ENCODE measurements at places on chromosomes 11 and 22.
A peak's percentile ranks its signal among the peaks of the same experiment; 100 is the strongest.

DNA sequence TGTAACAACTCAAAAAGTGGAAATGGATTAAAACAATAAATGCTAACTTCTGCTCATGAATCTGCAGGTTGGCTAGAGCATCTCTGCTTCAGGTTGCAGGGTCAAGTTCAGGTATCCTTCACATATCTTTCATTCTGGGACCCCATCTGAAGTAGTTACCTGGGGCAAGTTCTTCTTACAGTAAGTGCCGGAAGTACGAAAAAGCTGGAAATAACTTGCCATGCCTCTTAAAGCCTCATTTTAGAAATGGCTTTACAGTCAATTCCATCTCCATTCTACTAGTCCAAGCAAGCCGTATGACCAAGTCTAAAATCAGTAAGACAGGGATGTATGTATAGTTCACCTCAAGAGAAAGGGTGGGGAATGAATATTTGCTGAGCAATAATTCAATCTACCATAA lies 93.7 kb downstream of the FCHSD2 start:
- DNase-seq = no peak

DNA sequence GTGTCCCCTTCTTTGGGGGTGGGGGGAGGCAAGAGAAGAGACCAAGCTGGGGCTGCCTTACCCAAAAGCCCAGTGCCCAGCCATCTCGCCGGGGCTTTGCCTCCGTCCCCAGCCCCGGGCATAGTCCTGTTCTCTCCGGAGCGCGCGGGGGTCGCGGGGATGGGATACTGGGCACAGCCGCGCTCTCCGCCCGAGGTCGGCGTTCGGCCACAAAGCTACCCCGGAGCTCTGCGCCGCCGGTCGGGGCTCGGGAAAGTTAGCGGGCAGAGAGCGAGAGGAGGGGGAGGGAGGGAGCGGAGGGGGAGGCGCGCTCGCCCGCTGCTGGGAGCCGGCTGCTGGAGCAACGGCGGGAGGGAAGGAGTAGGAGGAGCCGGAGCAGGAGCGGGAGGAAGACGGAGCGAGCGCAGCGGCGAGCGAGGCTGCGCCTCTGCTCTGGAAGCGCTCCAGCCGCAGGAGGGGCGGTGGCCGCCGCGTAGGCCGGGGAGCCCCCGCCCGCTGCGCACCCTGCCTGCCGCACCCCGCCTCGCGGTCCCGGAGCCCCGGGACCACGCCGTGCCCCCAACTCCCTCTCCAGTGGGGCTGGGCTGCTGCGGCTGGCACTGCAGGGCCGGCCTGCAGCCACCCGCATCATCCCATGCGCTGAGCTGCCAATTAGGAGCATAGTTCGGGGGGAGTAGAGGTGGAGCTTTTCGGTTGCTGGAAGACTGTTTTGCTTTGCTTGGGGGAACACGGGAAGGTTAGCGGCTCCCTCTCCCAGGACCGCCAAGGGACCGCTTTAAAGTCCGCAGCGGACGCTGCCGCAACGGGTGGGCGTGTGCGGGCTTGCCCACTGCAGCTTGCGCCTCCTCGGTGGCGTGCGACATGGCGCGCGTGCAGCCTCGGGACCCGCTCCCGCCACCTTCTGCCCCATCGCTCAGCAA lies at the start of gene SCN4B:
Gene SCN4B (minus strand): TSS at position 272 of the 920 bp plus-strand sequence. CDS start 150 bp downstream, at position 122.
- peak; percentile 50 for DNase-seq

DNA sequence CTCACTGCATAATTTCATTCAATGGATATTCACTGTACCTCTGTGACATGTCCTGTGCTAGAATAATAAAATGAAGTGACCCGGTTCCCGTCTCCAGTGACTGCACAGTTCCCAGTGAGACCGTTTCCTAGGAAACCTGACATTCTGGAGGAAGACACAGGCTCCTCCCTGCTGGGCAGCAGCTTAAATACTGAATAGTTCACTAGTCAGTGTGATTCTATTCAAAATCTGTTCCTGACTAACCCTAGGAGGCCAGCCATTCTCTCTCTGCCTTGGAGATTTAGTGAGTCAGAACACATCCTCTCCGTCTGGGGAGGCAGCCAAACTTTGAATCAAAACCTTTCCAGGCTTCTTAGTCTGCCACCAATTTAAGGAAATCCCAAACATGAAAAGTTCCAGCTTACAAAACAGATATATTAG lies 11.3 kb downstream of the TRIM66 start:
- peak; percentile 98 for DNase-seq

GRCh38 chr11:76637491-76638269 lies 32.9 kb downstream of the LRRC32 start:
- no peak for DNase-seq

DNA sequence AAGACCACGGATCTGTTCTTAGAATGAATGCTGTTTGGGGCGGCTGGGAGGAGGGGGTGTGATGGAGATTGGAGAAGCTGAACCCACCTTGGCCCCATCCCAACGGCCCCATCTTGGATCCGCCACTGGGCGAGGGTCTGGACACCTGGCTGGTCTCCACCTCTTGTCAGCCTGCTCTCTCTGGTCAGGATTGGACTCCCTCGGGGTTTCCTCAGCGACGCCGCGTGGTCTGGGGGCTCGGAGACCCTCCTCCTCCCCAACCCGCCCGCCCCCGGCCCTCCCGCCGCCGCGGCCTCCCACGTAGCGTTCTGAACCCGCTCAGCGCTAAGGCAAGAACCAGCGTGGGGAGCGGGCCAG lies 4.3 kb upstream of the FLI1 start:
- DNase-seq = no peak

- peak; percentile 68 for DNase-seq
These were observed 5.5 kb downstream of the PLET1 start for GRCh38 chr11:112255067-112255720.

DNA sequence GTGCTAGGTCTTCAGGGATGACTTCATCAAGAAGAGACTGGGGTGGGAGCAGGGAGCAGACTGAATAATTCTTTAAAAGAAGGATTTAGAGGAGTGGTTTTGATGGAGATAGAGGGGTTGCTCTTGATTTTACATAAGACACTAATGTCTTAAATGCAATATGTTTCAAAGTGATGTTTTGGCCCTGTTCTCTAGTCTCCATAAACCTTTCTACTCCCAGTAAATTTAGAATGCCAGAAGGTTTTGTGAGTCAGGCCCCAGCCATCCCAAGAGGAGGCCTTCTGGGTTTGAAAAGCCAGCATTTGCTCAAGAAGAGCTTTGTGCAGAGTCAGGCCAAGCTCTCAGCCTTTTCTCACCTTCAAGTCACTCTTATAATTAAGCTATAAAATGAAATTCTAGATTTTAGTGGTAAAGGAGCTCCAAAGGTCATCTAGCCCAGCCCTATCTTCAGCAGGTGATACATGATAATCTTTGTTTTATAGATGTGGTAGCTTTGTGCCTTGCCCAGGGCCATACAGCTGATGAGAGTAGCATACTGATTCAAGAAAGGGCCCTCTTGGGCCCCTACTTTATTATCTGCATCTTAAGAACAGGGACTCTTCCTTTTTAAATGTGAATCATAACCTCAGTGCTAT lies 122.8 kb upstream of the MTNR1B start:
- peak; percentile 78 for DNase-seq

DNA sequence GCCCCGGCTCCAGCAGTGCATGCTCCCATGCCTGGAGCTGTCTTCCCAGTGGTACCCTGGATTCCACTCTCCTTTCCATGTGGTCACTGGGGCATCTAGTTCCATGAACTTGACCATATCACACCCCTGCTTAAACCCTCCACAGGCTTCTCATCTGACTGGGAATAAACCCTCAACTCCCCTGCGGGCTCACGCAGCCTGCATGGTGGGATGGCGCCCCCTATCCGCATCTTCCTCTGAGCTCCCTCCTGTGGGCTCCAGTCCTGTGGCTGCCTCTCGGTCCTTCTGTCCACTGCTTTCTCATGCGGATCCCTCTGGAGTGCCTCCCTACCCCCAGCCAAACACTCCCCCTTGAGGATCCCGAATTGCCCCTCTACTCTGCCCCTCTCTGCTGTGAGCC lies 41.4 kb upstream of the TTLL12 start:
- DNase-seq = peak; percentile 14

DNA sequence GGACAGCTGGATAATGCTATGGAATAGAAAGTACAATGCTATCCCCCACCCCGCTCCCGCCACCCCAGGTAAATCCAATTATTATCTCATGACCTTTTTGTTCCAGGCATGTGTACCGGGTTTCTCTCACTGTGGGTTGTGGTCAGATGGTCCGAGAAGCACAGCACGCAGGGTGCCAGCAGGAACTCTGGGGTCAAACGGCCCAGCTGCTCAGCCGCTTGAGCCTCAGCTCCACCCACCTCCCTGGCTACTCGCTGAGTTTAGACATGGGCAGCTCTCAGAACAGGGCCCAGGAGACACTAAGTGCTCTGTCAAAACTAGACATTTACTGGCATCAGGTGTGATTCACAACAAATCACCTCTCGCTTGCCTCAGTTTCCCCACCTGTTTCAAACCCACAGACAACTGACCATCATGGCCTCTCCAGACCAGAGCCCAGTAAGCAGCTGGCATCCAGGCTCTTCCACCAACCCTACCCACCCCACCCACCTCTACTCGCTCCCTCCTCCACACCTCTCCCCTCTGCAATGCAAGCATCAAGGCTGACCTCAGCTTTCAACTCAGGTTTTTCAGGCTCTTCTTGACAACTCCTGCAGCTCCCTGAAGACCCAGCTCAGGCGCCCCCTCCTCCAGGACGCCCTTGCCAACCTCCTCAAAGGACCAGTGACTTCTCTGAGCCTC lies 13.0 kb upstream of the MFNG start:
- no peak for DNase-seq

GRCh38 chr22:44088976-44089570 lies 65.0 kb downstream of the PARVB start:
- peak; percentile 14 for DNase-seq

GRCh38 chr11:34363363-34364084 lies 5.7 kb upstream of the ABTB2 start:
- no peak for DNase-seq

- no peak for DNase-seq
These were observed 105.5 kb downstream of the FAT3 start for GRCh38 chr11:92330114-92330513.

- DNase-seq = no peak
These were observed 48.1 kb downstream of the SHANK2 start for GRCh38 chr11:71204294-71204693.

GRCh38 chr22:23392420-23393121 lies 187.5 kb downstream of the IGLL1 start:
- no peak for DNase-seq

DNA sequence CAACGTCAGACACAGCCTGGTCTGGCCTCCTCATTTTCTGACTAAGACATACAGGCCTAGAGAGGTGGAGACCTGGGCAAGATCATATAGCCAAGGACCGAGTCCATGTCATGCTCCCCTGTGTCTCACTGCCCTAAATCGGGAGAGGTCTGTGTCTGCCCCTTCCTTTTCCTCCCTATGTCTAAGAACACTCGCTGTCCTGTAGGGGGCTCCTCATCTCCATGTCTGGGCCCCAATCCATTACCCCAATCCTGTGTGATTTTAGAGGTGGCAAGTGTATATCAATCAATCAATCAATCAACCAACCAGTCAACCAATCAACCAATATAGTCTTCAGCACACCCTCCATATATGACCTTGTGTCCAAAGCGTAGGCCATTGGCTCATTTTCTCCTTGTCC lies 125.7 kb downstream of the KIRREL3 start:
- DNase-seq = no peak
